ENCODE measurements at places on chromosomes 3 and 15.

- DNase-seq, result no peak
Observed at GRCh38 chr3:135987661-135988060, 22.1 kb downstream of the PPP2R3A start.

GRCh38 chr3:155495387-155495786 is 201.9 kb upstream of the STRIT1 start:
- no peak for DNase-seq

DNA sequence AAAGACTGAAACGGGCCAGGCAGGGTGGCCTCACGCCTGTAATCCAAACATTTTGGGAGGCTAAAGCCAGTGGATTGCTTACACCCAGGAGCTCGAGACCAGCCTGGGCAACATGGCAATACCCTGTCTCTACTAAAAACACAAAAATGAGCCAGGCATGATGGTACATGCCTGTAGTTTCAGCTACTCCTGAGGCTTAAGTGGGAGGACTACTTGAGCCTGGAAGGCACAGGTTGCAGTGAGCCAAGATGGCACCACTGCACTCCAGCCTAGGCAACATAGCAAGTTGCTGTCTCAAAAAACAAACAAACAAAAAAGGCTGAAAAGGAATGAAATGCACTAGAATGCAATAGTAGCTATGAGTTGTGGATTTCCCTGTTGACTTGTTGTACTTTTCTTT is 94.7 kb downstream of the STAG1 start:
- no peak for DNase-seq

DNA sequence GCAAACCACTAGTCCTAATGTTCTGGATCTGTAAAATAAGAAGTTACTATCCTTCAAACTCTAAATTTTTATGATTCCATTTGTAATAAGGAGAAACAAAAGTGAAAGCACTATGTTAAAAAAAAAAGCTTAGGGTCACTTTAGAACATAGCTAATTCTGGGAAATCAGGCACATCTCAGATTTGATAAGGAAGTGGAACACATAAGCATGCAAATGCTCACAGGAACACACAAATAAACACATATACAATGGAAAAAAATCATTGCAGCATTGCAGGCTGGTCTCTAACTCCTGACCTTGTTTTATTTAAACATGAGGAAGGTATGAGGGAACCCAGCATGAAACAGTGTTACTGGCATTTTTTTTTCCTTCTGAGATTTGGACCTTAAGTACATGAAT is 63.2 kb upstream of the TNFSF10 start:
- no peak for DNase-seq

DNA sequence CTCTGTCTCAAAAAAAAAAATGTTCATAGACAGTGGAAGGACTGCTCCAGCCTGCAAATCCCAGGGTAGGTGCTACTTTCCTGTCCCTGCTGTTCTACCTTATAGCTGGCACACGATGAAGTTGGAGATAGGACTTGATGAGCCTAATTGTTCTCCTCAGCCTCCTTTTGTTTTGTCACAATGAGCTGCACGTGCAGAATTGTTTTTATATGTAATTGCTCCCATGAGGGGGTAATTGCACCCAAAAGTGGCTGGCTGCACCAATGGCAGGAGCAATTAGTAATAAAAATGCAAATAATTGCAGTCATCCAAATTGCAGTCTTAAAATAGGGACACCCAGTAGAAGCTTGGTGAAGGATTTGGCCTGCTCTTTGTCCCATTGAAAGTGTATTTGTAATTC is 63.0 kb upstream of the PFN2 start:
- no peak for DNase-seq

GRCh38 chr3:113057117-113057516 is 66.3 kb downstream of the GTPBP8 start:
- no peak for DNase-seq

- no peak for DNase-seq
Observed at GRCh38 chr3:124605781-124606579, 124.3 kb upstream of the UMPS start.

Data from NCI-H187 treated with DMSO at 0.1 percent for 48 hours (cell line).